Glomerular endothelial cell (primary cell): ENCODE measurements at places on chromosomes 2 and 18. TPM values are rescaled to one million over a fixed set of nuclear protein-coding genes. Genes with fewer than 3 reads are reported as not detected.

DNA sequence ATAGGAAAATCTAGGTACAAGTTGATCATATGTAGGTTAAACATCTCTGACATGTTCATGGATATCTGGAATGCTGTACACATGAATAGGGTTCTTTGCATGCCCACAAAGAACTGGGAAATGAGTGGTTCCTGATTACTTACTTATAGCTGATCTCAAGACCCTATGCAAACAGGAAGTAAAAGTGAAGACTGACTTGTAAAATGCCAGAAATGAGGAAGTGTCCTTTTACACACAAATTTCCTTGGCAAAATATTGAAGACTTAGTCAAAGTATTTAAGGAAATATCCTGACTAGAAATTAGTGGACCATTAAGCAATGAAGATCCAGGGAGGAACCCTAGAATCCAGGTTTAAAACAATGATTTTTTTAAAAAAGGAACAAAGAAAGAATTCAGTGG, 203.7 kb upstream of the DLGAP1 start:
- no peak for DNase-seq

GRCh38 chr18:50726960-50727589, 92.7 kb downstream of the MRO start:
- DNase-seq: no peak

- DNase-seq: no peak
Observed at GRCh38 chr2:14123436-14124103, 508.9 kb upstream of the LRATD1 start.

GRCh38 chr2:238493880-238494572, 67.3 kb downstream of the ASB1 start:
- DNase-seq: no peak

DNA sequence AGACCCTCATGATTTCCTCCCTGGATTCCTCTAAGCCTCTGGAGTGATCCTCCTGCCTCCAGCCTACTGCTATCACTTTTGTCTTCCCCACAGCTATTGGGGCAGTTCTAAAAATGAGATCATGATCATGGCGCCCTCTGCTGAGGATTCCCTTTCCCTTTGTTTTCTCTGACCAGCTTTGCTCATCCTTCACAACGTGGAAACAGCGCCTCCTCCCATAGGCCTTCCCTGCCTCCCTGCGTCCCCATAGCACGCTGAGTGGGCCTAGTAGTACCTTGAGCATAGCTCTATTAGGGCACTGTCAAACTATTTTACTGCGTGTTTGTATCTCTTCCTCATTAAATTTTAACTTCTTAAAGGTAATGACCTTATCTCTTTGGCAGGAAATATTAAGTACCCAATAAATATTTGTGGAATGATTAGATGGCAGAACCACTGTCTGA, 207.0 kb upstream of the FANCL start:
- DNase-seq: no peak

- DNase-seq: no peak
Observed at GRCh38 chr2:215695861-215696260, 260.0 kb upstream of the FN1 start.

- no peak for DNase-seq
Observed at GRCh38 chr18:57223144-57223870, 76.4 kb downstream of the BOD1L2 start.

GRCh38 chr18:44130376-44130942, 550.2 kb upstream of the SETBP1 start:
- peak; percentile 44 for DNase-seq

The CXCR1 gene
- total RNA-seq: not detected in 2 replicates

DNA sequence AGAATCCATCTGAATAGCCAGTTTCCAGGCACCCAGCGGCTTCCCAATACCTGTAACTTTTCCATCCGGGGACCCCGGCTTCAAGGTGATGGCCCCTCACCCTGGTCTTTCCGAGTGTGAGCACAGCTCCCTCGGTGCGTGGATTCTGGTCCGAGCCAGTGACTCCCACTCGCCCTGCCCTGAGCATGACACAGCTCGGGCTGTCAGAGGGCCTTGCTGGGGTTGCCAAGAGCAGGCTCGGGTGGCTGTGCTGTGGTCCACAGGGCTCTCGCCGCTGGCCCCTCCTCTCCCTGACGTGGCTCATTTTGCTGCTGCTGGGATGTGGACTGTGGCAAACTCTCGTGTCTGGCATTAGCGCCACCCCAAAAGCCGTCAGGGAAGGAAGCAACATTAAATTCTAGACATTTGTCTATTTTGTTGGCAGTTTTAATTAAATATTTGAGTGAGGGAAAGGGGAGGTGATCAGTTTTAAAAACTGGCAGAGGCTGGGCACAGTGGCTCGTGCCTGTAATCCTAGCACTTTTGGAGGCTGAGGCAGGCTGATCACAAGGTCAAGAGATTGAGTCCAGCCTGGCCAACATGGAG, 5.6 kb upstream of the ESPNL start:
- DNase-seq: no peak

The ATP6V1B1 gene
- not detected in 2 replicates for total RNA-seq

DNA sequence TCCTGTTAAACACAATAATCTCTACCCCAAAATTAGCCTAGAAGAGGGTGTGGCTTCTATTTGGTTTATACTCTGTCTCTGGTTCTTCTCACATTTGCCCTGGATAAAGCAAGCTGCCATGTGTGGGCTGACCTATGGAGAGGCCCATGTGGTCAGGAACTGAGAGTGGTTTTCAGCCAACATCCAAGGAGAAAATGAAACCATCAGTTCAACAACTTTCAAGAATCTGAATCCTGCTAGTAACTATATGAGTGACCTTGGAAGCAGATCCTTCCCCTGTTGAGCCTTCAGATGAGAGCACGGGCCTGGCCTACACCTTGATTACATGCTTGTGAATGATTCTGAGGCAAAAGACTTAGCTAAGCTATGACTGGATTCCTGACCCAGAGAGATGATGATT, 11.5 kb upstream of the TRIB2 start:
- DNase-seq: no peak

The HOXD4 gene
- 5.5 and 12.4 TPM in 2 replicates for total RNA-seq

GRCh38 chr18:75362435-75362834, 65.1 kb downstream of the SMIM21 start:
- no peak for DNase-seq

The LIMS3 gene
- 35.2 and 39.3 TPM in 2 replicates for total RNA-seq

- DNase-seq: no peak
Observed at GRCh38 chr2:177246000-177246399, 18.5 kb downstream of the NFE2L2 start.

DNA sequence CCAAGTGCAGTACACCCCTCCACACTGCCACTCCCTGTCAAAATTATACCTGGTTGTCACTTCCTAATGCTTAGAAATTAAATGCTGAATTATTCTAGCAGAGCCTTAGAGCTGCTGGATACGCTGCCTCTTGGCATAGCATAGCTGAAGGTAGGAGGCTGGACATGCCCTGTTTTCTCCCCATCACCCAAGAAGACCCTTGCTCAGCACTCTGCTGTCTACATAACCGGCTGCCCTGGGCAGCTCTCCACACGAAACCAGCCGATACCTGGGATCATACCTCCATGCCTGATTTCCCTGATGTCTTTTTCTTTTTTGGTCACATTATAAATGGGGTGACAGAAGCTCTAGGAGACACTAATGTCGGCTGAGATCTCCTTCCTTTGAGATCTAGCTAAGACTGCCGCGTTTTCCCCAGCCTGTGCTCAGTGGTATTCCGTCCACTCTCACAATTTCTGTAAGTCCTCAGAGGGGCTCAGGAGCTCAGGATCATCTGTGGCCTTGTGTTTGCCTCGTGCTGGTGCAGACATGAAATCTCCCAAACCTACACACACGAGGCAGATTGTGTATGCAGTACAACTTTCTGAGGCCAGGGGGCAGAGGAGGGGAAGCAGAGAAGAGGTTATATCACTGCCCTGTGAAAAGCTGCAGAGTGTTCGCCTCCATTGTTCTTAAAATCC, 13.5 kb upstream of the ZAP70 start:
- DNase-seq: no peak

The NAT8 gene
- not detected in 2 replicates for total RNA-seq

DNA sequence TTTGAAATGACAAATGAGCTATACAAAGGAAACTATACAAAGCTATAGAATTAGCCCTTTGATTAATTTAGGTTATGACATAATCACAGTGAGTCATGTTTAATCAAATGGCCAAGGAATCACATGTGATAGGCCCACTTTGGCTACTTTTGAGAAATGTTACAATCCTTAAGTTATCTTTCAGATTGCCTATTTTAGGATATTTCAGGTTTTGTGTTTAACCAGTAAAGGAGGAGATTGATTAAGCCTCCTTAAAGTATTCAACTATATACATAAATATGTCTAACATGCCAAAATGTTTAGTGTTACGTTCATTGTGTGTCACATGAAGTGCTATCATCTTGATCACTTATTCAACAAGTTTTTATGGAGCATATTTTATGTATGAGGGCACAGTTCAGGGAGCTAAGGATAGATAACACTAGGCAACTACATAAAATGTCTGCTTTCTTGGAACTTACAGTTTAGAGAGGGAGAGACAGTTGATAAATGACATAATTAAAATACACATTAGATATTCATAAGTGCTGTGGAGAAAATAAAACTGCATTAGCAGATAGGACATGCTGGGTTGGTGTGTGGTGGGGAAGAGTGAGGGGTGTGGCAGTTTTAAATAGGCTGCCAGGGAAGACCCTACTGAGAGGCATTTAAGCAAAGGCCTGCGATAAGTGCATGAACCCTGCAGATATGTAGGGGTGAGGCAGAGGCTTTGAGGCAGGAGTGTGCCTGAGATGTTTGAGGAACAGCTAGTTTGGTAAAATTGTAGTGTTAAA, 77.2 kb downstream of the LTBP1 start:
- DNase-seq: no peak

The REG3A gene
- total RNA-seq: not detected in 2 replicates

DNA sequence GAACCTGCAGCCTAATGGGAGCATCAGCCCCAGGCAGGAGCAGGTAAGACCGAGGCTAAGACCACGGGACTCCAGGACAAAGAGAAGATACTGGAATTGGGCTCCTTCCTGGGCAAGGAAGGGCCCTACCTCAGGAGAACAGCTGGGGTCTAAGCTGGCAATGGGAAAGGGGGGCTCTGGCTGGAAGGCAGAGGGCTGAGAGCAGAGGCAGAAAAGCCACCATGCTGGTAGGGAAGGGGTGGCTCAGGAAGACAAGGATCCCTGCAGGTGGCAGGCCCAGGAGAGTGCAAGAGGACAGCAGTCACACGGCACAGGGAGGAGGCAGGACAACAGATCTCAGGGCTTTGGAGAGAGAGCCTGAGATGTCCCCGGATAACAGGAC, 203.5 kb downstream of the NDUFA10 start:
- no peak for DNase-seq

The IMPA2 gene
- 2.5 and 2.7 TPM in 2 replicates for total RNA-seq

The IL36G gene
- not detected in 2 replicates for total RNA-seq

DNA sequence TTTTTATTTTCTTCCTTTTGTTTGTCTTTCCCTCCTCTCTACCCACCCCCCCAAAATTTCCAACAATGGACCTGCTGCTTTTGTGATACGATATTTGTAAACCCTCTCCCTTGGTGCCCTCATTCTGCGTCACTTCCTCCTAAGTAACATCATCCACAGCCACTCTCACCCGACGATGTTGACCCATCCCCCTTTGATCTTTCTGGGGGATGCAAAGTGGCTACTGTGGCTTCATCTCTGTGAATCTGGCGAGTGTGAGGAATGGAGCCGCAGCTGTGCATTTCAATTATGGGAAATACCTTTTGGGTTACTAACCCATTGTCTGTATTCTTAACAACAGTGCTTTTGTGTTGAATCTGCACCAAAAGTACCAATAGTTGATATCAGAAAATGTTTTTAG, 19.4 kb downstream of the ANTXR1 start:
- DNase-seq: peak; percentile 52

GRCh38 chr2:88307817-88308216, 137.7 kb downstream of the THNSL2 start:
- no peak for DNase-seq

- no peak for DNase-seq
Observed at GRCh38 chr2:97617911-97618310, 28.0 kb upstream of the COX5B start.

DNA sequence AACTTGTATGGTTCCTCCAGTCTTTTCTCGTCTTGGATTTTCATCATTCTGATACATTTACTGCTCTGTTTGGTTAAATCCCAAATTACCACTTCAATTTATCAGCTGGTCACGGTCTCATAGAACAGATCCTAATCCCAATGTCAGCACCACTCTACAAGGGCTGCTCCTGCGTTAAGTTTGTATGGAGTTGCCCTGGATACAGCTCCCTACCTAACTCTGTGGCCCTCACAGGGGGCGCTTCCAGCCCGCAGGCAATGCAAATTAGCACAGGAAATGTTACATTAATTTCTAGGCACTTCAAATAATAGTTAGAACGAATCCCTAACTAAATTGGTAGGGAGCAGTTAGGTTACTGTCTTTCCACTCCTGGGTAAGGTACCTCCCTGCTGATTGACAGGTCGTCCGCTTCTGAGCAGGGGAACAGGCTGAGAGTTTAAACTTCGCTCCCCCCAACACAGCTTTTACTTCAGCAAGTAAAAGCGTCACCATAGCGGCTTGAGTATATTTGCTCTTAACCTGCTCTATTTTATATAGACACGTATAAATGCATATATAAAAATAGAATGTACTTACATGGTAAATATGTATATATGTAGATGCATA, 238.5 kb upstream of the FANCL start:
- DNase-seq: no peak

DNA sequence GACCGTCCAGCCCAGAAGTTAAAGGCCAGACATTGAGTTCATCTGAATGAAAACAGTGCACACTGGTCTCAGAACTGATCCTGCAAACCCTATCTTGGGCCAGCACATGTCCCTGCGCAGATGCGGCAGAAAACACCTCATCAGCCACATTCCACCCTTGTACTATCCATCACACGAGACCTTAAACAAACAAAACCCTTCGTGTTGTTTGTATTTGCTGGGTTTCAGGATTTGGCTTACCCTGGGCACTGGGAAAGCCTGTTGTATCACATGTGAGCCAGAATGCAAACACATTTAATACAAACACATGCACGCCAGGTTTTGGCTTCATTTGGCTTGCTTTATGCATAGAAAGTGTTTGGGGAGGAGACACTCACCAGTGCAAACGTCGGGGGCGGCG, 12.5 kb downstream of the WIPF1 start:
- DNase-seq: no peak

DNA sequence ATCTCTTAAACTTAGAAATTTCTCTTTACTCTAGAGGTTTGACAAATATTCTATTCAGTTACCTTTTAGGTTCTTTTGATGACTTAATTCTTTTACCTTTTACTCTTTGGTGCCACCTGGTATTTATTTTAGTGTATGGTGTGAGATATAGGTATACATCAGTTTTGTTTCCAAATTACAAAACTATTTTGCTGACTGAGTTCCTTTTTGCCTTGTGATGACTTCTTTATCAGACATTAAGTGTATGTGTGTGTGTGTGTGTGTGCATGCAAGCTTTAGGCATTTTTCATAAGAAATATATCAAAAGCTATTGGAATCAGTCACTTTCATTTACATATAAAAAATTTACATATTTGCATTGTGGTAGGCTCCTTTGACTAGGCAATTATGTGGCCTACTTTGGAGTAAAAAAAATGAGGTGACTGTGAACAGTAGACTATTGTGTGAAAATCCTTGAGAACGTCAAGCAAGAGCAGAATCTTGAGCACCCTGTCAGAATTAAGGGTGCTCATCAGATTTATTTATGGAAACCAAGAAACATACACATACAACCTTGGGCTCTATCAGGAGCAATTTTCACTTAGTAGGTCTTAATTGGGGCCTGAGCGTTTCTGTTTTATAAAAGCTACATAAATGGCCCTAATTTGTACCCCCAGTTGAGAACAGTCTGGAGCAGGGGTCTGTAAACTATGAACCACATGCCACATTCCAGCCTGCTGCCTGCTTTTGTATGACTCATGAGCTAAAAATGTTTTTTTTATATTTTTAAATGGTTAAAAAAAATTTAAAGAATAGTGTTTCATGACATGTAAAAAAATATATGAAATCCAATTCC, 415.9 kb downstream of the SLC4A3 start:
- DNase-seq: no peak
